ENCODE measurements at places on chromosomes 2 and 18. TPM values are rescaled to one million over a fixed set of nuclear protein-coding genes. Genes with fewer than 3 reads are reported as not detected.

- no peak overlapping the region for H3K4me3 ChIP-seq
- no peak for DNase-seq
- H3K27me3 ChIP-seq = no peaks in the 10 kb centered on the region
- no peak overlapping the region for H3K27ac ChIP-seq
- no peaks in the 10 kb centered on the region for H3K36me3 ChIP-seq
- no peaks in the 10 kb centered on the region for H3K4me1 ChIP-seq
These were observed 274.7 kb downstream of the RND3 start for GRCh38 chr2:150212722-150213171.

DNAH6 gene
- total RNA-seq = 0.88 TPM

GRCh38 chr18:65975536-65975935 is 224.7 kb downstream of the CDH7 start:
- no peaks in the 10 kb centered on the region for H3K4me1 ChIP-seq
- no peak overlapping the region for H3K4me3 ChIP-seq
- H3K36me3 ChIP-seq = no peaks in the 10 kb centered on the region

- H3K4me1 ChIP-seq = peaks cover 8% of the 10 kb centered on the region
- no peaks in the 10 kb centered on the region for H3K27me3 ChIP-seq
- H3K36me3 ChIP-seq = no peaks in the 10 kb centered on the region
- no peak for DNase-seq
- H3K4me3 ChIP-seq = no peak overlapping the region
These were observed 2.0 kb upstream of the TBC1D8 start for GRCh38 chr2:101153077-101153707.

DNA sequence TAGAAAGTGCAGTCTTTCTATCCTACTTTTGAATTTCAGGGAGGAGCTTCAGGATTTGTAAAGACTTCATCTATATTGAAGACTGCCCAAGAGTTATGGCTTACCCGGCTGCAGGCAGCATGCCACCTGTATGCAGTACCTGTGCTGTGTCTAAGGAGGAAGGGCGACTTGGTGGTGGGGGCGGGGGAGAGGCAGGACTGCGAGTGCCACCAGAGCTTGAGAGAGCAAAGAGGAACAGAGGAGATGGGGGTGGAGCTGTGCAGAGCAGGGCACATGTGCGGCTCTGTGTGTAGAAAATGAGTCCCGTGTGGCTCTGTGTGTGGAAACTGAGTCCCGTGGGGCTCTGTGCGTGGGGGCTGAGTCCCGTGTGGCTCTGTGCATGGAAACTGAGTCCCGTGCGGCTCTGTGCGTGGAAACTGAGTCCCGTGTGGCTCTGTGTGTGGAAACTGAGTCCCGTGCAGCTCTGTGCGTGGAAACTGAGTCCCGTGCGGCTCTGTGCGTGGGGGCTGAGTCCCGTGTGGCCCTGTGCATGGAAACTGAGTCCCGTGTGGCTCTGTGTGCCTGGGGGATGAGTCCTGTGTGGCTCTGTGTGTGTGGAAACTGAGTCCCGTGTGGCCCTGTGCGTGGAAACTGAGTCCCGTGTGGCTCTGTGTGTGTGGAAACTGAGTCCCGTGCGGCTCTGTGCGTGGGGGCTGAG is 43.2 kb downstream of the LDLRAD4 start:
- no peak for DNase-seq
- H3K27me3 ChIP-seq = no peaks in the 10 kb centered on the region
- peaks cover 38% of the 10 kb centered on the region for H3K4me1 ChIP-seq
- H3K36me3 ChIP-seq = no peaks in the 10 kb centered on the region
- no peak overlapping the region for H3K4me3 ChIP-seq

DNA sequence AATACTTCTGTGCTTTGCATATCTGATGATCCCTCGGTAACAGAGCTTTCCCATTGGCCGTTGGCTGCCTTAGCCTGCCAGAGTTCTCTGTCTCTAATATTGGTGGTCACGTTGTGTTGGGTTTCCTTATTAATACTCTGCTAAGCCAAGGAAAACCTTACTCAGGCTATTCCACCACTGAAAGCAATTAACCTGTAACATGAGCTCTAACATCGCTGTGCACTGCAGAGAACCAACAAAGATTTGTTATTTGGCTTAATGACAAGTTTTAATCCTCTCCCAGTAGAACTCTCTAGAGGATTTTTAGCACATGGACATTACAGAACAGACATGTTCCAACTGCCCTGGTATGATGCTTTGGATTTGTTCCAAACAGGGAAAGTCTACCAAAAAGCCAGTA is 825.9 kb upstream of the POU3F3 start:
- no peaks in the 10 kb centered on the region for H3K27me3 ChIP-seq
- H3K4me3 ChIP-seq = no peak overlapping the region
- no peak for DNase-seq
- H3K36me3 ChIP-seq = no peaks in the 10 kb centered on the region

MXD1 gene
- 26.1 TPM for total RNA-seq

DNA sequence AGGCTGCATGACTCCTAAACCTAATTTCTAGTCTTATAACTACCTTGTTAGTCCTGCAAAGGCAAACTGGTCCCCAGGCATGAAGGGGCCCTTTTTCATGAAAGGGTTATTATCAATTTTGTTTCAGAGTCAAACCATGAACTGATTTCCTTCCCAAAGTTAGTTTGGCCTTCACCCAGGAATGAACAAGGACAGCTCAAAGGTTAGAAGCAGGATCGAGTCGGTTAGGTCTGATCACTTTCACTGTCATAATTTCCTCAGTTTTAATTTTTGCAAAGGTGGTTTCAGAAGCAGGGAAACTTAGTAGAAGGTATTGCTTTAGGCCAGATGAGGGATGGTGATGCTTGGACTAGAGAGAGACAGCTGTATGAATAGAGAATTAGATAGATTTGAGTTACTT is 8.7 kb upstream of the ALS2 start:
- H3K36me3 ChIP-seq = no peaks in the 10 kb centered on the region
- H3K4me3 ChIP-seq = no peak overlapping the region
- no peak overlapping the region for H3K27ac ChIP-seq
- no peaks in the 10 kb centered on the region for H3K27me3 ChIP-seq

DNA sequence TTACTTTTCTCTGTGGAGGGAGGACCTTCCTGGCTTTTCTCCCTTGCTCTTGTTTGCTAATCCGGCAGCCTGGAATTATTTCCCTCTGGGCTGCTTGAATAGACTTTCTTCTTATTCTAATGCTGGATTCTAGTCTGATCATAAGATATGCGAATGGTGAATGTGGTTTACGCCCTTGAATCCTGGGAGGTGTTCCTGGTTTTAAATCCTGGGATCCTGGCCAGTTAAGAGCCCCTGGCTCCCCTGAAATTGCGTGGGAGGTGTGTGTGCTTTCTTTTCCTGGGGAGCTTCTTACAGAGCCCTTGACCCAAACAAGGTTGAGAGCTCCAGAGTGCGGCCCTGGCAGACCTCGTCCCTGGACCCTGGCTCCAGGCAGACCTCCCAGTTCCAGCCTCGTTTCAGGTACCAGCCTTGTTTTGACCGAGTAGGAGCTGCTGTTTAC is 2.8 kb downstream of the SH3BP4 start:
- no peak for DNase-seq
- H3K4me1 ChIP-seq = no peaks in the 10 kb centered on the region
- no peaks in the 10 kb centered on the region for H3K36me3 ChIP-seq
- no peak overlapping the region for H3K27ac ChIP-seq
- H3K27me3 ChIP-seq = no peaks in the 10 kb centered on the region

All from naive thymus-derived CD4-positive, alpha-beta T cell (primary cell).